ENCODE measurements at places on chromosomes 5 and 9.

GRCh38 chr5:173920024-173920753, 32.0 kb downstream of the CPEB4 start:
- DNase-seq: no peak

DNA sequence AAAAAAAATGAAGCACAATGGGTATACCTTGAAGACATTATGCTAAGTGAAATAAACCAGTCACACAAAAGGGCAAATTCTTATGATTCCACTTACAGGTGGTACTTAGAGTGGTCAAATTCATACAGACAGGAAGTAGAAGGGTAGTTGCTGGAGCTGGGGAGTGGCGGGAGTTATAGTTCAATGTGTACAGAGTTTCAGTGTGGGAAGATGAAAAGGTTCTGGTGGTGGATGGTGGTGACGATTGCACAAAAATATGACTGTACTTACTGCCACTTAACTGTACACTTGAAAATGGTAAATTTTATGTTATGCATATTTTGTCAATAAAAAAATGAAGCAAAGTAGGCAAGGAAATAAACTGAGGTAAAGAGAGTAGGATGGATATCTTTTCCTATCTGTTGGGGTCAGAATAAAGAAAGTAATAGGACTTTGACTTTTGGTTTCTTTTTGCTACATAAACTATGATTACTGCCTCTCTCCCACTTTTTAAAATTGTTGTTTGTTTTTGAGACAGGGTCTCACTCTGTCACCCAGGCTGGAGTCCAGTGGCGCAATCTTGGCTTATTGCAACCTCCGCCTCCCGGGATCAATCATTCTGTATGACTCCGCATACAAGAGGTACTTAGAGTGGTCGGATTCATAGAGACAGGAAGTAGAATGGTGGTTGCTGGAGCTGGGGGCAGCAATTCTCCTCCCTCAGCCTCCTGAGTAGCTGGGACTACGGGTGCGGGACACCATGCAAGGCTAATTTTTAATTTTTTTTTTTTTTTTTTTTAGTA, 4.0 kb upstream of the PSAT1 start:
- no peak for DNase-seq

DNA sequence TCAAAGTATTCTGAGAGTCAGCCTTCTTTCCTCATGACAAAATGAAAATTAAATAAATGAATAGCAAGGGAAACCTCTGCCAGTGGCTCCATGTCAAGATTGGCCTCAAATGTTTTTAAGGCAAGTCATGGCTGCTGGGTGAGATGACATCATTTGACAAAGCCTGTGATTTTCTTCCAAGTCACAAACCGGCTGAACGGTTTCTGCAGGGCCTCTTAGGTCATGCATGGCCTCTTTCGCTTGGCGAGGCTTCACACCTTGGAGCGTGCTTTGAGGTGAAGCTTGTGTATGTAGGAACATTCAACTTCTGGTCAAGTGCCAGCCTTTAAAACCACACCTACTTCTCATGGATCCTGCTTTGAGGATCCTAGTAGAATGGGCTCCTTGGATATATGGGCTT, 161.0 kb upstream of the ZNF618 start:
- DNase-seq: no peak

GRCh38 chr9:15287309-15287708, 19.7 kb downstream of the TTC39B start:
- no peak for DNase-seq

DNA sequence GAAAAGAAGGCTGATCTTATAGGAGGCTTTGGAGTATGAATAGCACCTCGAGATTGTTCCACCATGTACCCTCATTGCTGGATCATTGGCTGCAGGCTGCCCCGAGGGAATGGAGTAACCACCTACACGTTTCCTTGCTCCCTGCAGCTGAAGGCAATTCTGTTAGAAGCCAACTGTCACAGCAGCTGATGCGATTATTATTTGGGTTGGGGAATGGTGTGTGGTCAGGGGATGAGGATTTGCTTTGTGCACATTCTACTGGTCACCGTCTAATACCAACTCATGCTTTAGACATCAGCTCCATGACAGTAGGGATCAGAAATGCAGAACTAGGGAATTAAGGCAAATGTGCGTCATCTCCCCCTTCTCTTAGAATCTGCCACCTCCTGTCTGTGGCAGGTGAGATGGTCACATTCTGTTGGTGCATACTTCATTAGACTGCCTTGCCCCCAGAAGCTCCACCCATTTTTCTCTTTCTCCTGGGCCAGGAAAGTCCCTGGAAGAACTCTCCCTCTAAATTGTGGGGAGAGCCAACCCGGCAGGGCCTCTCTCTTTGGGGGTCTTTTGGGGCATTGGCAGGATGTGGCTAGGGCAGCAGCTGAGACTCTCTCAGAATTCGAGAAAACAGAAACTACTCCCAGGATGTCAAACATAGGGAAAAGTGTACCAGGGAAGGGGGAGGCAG, 32.8 kb downstream of the NEUROG1 start:
- no peak for DNase-seq

GRCh38 chr5:68239487-68239886, 23.9 kb downstream of the PIK3R1 start:
- no peak for DNase-seq

DNA sequence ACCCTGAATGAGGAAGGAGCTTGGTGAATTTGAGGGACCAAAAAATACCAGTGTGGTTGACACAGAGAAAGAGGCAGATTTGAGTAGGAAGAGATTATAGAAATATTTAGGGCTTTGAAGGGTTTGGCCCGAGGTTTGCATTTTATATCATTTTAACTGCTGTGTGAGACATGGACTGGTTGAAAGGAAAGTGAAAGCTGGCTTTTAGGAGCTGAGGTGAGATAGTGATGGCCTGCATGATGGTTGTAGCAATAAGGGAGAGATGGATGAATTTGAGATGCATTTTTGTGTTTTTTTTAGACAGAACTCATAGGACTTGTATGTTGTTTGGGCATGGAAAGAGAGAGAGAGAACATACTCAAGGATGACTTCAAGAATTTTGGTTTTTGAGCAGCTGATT, 21.7 kb downstream of the FER start:
- DNase-seq: no peak

GRCh38 chr9:134909511-134910481, 7.9 kb downstream of the FCN1 start:
- DNase-seq: no peak

DNA sequence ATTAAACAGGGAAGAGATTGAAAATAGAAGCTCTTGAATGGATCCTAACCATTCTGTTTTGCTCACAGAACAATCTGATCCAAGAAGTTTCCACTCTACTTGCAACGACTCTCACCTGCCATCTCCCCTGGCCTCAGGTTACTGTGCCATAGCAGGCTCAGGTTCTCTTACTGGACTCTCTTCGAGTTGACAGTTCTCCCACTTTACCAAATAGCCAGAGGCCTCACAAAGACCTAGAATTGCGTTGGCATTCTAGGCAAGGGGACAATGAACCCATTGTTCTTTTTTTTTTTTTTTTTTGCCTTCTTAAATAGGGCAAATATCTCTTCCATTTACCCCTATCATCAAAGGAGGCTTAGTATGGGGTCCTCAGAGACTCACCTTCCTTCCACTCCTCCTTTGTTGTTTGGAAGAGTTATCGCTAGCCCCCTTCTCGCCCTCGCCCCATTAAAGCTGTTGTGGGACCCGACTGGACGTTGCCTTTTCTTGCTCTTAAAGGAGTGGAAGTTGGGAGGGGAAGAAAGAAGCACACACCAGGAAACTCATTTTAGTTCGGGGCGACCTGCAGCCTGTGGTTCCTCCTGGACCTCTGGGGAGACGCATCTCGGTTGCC, 688 bp upstream of the PLPPR1 start:
- no peak for DNase-seq

DNA sequence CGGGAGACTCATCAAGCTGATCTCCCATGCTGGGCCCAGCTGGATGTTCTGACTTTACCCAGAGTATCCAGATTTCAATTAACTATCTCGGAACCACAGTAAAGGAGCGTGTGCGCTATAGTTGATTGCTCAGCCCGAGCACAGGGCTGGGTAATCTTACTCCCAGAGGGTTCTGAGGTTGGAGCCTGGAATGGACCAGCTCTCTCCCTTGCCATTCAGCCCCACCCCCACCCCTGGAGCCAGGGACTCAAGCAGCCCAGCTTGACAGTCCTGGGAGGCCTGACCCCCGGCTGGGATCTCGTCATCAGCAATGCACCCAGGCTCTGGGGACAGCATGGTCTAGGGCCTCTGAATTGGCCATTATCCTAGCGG, 23.7 kb upstream of the PTGES start:
- no peak for DNase-seq

DNA sequence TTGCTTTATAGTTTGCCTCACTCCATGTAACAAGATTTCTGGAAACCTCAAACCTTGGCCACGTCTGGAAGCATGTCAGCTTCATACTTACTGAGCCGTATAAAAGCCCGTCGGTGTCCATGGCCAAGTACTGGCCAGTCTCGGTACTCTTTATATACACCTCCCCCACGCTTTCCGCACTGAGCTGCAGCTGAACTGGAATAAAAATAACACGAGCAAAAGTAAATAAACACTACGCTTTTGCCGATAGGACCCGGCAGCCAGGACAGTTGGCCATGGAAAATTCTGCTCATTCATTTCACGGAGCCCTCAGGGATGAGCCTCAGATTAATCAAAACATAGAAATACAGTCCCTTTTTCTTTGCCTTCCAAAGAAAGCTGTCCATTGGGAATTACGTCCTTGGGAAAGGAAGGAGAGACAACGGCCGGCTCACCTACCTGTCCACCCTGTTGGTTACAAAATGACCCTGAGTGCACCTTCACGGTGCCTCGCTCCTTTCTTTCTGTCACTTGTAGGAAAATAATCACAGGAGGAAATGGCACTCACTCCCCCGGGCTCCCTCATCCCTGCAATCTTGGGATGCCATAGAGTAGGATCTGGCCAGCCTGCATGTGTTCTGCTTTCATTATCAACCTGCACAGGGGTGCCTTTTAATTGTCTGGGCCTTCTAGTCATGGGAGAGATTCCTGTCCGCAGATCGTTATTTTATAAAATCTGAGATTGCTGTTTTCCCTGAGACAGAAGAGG, 85.1 kb downstream of the FGF1 start:
- DNase-seq: no peak

GRCh38 chr9:90433398-90433941, 209.2 kb downstream of the DIRAS2 start:
- DNase-seq: no peak

DNA sequence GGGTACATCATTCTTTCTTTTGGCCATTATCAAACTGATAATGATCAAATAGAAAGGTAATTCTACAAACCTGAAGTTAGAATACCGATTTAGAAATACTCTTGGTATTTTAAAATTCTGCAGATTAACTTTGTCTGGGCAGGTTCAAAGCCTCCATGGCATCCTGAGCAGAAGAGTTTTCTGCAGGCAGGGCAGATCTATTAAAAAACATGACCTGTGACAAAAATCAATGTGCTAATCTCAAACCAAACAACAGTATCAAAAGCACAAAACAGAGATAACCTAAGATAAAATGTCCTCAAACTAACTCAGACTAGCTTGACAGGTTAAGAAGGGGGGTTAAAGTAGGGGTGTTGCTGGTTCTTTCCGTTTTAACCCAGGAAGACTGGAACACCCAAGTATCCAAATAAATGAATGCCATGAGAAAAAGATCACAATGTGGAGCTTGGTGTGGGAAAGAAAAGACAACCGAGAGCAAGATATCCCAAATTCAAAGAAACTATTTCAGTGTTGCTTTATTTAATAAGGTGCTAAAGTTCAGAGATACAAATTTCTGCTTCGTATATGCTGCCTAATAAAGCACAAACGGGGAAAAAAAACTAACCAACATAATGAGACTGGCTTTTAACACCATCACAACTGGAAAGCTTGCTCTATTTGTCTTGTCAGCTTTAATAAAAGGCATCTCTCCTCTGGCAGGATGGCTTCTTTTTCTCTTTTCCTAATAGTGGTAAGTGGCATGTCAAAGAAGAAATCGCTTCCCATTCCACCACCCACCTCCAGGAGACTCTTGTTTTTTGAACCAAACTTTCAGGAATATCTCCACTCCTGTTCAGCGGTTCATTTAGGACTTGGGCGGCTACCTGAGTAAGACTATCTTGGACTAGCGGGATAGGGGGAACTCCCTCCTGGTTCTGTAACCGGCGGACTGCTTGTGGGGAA, 2.3 kb downstream of the EFNA5 start:
- DNase-seq: no peak

DNA sequence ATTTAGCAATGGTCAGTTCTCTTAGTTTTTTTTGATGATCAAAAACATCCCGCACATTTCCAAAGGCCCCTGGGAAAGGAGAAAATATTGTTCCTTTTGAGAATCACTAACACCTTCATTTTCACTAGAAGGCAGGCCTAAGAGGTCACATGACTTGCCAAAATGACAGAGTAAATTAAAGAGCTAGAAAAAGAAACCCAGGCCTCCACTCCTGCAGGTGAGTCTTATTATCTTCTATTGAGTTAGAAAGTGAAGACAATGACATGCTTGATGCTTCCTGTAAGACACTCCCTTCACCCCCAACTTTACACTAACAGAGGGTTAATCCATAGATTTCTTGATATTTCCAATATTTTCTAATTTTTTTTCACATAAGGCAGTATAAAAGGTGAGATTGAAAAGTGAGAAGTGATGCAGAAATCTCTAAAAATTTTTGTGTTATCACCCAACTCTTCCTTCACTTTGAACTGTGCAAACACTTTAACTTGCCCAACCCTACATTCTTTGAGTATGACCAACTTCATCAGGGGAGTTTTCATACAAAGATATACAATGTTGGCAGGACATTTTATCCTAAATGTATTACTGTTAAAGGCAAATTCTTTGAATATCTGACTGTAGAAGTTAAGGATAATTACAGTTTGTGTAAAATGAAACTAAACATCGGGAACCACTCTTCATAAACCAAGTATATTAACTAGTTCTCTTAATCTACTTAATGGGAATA, 57.1 kb downstream of the SUB1 start:
- no peak for DNase-seq

DNA sequence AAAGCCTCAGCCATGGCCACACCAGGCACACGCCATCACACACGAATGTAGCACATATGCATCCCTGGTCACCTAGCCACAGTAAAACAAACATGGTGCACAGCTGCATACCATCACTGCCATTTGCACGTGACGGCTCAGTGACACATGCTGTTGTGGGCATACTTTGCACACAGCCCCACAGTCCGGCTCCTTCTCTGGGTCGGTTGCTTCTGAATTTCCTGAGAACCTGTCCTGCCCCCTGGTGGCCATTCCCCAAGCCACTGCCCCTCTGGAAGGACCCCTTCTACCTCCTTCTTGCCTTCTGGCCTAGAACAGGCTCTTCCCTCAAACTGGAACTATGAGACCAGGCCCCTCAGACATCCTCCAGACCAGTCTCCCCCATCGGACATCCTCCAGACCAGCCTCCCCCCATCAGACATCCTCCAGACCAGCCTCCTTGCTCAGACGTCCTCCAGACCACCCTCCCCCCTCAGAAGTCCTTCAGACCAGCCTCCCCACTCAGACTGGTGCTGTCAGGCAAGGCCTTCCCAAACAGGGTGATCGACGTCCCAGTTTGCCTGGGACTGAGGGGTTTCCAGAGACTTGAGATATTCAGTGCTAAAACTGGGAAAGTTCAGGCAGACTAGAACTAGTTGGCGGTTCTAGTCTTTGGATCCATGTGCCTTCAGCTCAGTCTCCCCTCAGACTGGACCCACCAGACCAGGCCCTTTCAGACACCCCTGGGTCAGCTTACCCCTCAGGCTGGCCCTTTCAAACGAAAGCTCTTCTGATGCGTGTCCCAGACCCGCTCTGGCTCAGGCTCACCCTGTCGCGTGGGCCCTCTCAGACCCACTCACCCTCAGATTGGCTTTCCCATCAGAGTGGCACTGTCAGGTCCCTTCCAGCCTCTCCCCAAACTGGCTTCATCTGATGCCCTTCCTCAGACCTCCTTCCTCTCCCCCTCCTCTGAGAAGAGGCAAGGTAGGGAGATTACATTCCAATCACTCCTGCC, 24.3 kb upstream of the ENHO start:
- no peak for DNase-seq
